ENCODE measurements at places on chromosomes 1 and 21. TPM values are rescaled to one million over a fixed set of nuclear protein-coding genes. Genes with fewer than 3 reads are reported as not detected.

LYPD8 gene
- not detected for total RNA-seq

ZNF326 gene
- 27.7 TPM for total RNA-seq

GLMP gene
- total RNA-seq = 52.5 TPM

DNAJC16 gene
- 20.7 TPM for total RNA-seq

MTHFR gene
- total RNA-seq = 13.0 TPM

NTNG1 gene
- total RNA-seq = 8.1 TPM

CXADR gene
- 30.6 TPM for total RNA-seq

CNN3 gene
- 538 TPM for total RNA-seq

PCBP3 gene
- 2.5 TPM for total RNA-seq

DAB1 gene
- total RNA-seq = 0.91 TPM

TMEM81 gene
- total RNA-seq = 4.8 TPM

DNA sequence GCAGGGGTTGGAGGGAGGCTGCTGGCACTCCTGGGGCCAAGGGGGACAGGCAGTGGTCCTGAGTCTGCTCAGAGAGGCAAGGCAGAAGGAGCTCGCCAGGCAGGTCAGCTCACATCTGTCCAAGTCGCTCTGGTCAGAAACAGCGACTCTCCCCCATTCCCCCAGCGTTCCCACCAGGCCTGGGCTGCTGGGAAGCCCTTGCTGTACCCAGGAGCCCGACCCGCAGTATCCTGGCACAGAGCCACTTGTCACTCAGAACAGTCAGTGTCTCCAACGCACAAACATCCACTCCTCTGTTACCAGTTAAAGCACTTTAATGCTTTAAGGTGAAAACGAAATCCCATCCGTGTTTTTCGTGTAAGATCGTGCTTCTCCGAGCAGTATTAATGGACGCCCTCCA lies 16.6 kb upstream of the CCDC27 start:
- no peak for DNase-seq

DNA sequence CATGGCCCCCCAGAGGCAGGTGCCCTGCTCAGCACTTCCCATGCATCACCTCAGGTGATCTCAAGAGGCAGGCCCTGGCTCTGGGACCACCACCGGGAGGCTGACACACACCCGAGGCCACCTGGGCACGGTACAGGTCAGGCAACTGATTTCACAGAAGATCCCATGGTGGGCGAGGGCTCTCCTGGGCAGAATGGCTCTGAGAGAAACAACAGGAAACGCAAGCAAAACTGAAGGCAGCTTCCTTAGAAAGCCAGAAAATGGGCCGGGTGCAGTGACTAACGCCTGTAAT lies 11.4 kb upstream of the SKI start:
- DNase-seq = no peak

DNA sequence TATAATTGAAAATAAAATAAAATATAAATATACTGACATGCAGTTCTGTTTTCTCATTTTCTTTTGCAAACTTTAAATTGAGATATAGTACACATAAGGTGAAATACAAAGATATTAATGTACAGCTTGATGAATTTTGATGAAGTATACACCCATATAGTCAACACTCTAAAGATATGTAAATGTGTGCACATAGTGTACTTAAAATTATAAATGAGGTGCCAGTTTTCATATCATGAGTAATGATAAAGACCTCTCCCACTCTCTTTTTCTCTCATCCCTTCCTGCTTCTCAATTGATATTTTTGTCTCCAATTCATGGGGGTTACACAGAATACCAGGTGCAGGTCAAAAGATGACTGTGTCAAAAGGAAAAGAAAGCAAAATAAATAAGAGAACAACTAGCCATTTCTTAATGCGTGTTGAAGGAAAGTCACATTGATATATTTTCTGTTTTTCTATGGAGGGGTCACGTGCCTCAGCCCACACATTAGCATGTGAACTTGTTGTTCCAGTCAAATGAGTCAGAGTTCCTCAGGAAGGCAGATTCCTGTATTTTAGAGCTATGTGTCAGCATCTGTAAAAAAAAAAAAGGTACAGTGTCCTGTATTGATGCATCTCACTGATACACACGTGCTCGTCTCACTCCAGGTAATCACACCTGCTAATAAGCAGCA lies 64.3 kb upstream of the HOOK1 start:
- peak; percentile 90 for DNase-seq

DNA sequence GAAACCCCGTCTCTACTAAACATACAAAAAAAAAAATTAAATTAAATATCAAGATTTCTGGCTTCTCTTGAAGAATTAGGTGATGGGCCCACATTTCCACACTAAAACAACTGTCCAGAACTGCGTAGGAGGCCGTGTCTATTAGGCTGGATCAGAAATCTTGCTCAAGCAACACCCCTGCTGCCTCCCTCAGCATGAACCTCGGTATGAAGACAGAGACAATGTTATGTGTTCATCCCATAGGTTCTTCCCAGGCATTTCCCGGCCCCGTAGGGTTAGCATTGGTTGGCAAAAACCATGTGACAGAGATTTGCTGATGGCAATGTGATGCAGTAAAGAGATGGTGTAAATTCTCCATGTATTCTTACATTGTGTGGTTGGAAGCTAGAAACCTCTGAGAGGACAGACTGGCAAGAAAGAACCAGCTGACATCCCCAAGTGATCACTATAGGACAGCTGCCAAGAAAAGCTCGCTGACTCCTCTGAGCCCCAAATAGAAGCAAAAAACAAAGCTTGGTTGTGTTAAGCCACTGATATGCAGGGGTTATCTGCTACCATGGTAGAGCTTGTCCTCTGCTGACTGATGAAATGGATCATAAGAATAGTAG lies 34.5 kb downstream of the EBNA1BP2 start:
- DNase-seq = no peak

DNA sequence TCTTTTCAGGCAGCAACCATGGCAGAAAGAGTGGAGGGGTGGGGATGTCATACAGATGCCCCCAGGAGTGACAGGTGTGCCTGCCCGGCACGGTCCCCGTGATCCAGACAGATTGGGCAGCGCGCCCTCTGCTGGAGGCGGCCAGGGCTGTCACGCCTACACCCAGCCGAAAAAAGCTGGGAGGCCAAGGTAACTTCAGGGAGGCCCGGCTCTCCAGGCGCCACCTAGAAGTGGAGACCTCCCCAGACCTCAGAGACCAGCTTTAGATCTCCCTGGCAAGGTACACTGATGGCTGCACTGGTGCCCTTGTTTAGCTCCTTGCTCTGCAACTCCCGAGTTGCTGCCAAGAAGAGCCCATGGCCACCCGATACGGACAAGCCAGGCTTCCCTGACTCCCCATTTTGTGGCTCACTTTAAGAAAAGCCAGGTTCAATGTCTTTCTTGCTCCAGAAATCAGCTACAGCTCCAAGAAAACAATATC lies 6.6 kb downstream of the GOLT1A start:
- no peak for DNase-seq

- DNase-seq = peak; percentile 75
Measured at GRCh38 chr1:230123280-230124185, 56.5 kb downstream of the GALNT2 start.

- no peak for DNase-seq
Measured at GRCh38 chr1:26029864-26030481, 8.4 kb downstream of the EXTL1 start.

DNA sequence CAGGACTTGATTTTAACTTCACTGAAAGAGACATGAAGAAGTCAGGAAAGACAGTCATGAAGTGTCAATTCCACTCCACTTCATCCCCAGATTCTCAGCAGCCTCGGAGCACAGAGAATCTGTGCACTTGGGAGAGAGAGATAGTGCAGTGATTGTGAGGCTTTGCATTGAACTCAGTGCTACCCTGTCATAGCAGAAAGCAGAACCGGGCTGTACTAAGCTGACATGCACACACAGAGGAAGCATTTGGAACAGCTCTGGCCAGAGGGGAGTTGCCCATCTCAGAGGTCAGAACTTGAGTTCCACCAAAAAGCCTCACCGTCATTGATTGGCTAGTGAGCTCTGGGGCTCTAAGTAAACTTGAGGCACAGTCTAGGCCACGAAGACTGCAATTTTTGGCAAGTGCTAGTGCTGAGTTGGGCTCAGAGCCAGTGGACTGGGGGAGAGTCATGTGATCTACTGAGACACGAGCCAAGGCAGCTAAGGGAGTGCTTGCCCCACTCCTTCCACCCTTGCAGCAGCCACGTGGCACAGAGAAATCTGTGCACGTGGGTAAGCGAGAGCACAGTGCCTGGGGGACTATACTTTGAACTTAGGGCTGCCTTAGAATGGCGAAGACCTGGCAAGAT lies 810.2 kb upstream of the ADAMTS5 start:
- DNase-seq = no peak

GRCh38 chr21:41029571-41029970 lies 138.4 kb upstream of the BACE2 start:
- no peak for DNase-seq

- no peak for DNase-seq
Measured at GRCh38 chr21:25822981-25823380, 88.2 kb downstream of the GABPA start.

GRCh38 chr1:181128592-181129497 lies 40.3 kb downstream of the IER5 start:
- no peak for DNase-seq

DNA sequence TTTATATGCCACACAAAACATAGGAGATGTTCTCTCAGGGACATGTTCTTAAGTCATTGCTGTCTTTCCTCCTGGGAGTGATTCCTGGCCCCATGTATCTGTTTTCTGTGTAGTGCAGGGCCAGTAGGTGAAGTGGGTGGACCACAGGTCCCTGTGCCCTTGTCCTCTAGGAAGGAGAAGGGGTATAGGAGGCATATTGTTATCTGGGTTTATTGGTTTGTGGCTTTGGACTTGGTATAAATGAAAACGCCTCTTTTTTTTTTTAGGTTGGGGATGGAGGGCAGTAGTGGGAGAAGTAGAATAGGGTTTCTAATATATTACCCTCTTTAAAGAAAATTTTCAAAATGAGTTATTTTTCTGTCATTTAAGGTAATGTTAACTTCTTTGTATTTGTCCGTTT lies 29.4 kb downstream of the DYRK1A start:
- DNase-seq = no peak

DNA sequence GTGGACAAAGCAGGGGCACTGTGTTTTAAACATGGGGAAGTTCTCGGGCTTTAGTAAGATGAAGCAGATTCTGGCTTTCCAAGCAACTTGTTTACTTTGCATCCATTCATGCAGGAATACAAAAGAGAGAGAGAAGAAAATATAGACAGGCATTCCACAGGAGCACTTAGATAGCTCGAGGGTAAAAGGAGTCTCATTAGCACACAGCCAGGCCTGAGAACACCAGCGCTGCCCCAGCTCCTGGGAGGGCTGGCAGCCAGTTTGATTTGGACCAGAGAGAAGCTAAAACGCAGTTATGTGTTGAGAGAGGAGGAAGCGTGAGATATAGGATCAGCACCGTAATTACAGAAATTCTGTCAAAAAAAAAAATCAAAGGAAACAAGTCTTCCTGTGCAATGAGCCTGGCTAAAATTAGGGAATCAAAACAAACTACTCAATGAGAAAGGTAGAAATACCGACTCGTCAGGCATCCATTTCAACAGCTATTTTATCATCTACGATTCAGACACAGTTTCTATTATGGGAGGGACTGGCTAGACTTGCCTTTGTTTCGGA lies 68.2 kb downstream of the CLSTN1 start:
- no peak for DNase-seq

- peak; percentile 81 for DNase-seq
Measured at GRCh38 chr21:34187935-34188334, 114.6 kb downstream of the MRPS6 start.

DNA sequence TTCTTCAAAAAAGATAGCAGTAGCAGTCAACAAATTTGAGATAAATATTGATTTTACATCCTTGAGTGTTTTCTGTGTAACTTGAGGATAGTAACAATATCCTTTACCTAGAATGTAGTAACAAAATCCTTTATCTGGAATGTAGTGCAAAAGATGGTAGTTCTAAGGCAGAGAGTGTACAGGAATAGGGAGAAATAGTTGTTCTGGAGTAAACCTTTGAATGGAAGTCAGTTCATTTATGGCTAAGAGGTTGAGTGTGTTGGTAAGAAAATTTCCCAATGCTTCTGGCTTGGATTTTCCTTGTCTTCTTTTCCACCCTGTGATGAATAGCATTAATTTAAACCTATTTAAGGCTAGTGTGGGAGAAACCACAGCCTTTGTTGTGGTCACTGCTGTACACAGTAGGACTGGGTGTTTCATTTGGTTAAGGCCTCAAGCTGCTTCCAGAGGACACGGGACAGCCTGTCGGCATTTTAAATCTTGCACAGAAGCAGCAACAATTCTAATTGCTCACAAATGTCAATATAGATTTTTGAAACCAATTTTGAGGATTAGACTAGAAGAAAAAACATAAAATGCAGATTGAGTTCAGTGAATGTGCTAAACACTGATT lies 11.3 kb downstream of the NFIA start:
- DNase-seq = peak; percentile 78

- DNase-seq = no peak
Measured at GRCh38 chr1:43986712-43987111, 4.7 kb upstream of the CCDC24 start.

DNA sequence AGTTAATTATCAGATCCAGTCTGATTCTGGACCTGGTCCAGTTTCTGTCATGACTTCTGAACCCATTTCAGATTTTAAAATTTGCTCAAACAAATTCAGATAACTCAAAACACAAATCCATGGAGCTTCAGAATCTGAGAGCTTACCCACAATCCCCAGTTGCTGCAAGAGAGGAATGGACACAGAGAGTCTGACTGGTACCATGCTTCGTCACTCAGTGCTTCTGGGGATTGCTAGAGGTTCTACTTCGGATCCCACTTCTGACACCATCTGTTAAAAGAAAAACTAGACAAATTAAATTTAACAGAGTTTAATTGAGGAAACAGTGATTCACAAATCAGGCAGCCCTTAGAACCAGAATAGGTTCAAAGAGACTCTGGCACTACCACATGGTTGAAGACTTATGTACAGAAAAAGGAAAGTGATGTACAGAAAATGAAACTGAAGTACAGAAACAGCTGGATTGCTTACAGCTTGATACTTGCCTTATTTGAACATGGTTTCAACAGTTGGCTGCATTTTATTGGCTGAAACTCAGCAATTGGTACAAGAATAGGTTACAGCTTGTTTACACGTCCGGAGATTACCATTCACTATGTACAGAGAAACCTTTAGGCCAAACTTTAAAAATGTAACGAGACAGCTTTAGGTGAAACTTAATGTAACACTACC lies 60.7 kb upstream of the TEKT2 start:
- no peak for DNase-seq

DNA sequence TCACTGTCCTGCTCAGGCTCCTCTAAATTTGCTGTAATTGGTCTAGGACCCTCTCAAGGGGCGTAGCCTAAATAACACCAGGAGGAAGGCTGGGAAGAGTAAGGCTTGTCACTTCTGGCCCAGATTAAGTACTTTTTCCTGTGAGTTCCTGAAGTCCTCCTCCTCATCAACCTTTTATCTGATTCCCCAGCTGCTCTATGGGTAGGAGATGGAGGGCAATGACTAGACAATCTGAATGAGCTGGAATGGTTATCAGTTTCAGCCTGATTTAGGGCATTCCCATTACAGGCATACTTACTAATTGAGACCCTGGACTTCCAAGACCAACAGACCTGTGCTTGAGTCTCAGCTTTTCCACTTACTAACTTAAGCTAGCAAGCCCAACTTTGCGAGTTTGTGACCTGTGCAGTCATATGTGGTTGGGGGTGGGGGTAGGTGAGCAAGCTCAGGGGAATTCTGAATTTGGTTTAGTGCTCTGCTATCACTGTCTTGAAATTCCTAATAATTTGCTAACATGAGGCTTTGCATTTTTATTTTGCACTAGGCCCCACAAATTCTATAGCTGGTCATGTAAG lies 18.0 kb upstream of the FGGY start:
- DNase-seq = no peak

All from astrocyte (in vitro differentiated cells and primary cell).